ENCODE measurements at places on chromosomes 11 and 22.

DNA sequence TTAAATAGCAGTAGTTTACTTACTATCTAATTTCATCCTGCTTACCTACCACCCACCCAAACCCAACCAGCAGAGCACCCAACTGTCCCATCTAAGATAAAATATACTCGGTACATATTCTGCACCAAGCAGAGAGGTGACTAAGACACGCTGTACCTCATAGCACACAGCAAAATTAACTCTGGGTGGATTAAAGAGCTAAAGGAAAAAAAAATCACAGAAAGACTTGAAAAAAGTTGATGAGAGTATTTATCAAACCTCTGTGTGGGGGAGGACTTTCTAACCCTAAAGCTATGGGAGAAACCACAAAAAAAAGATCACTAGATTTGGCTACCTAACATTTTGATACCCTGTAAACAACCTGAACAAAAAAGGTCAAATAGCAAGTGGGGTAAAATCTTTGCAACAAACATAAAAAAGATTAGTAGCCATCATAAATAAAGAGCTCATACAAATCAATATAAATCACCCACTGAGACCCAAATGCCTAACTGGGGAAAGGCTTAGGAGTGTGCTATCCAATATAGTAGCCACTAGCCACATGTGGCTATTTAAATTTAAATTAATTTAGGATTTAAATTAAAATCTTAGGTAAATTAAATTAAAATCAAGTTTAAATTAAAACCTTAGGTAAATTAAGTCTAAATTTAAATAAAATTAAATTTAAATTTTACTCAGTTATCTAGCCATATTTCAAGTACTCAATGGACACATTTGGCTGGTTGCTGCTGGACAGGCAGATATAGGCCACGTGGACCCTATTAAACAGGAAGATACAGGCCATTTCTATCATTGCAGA, 25.6 kb upstream of the CD5 start:
- DNase-seq, result no peak

DNA sequence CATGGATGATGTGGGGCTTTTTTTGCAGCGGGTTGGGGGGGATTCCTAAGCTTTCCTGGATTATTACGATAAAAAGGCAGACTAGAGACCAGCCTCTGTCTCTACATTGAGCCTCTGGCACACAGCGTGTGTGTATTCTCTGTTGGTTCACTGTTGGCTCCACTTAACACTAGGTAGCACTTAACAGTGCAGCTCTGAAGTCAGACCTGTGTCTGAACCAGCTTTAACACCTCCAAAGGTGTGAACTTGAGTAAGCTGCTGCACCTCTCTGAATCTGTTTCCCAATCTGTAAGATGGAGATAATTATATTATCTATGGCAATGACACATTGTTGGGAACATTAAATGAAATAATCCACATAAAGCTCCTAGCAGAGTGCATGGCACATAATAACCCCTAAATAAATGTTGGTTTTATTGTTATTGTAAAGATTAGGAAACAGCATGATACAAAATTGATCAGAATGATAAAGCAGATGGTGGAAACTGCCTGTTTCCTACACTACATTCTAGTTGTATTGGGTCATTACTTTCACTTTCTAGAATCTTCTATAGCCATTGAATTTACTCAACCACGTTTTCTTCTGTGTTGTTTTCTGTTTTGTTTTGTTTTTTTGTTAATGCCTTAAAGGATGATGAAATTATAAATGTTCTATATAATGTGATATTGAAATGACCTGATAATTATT, 108.4 kb downstream of the ARL14EP start:
- no peak for DNase-seq

DNA sequence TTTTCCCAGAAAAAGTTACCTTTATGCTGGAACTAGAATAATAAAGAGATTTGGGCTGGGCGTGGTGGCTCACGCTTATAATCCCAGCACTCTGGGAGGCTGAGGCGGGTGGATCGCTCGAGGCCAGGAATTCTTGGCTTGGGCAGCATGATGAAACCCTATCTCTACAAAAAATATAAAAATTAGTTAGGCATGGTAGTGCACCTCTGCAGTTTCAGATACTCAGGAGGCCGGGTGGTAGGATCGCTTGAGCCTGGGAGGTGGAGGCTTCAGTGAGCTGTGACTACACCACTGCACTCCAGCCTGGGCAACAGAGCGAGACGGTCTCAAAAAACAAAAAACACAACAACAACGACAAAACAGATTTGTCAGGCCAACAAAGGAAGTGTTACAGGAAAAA, 119.3 kb upstream of the OR9Q1 start:
- DNase-seq, result no peak

GRCh38 chr11:46363455-46364005, 16.3 kb downstream of the DGKZ start:
- DNase-seq, result no peak

- DNase-seq, result no peak
These were observed 7.8 kb downstream of the STK33 start for GRCh38 chr11:8586184-8586583.

- DNase-seq, result no peak
These were observed 567.0 kb upstream of the CADM1 start for GRCh38 chr11:116071241-116071640.

- DNase-seq, result no peak
These were observed 6.8 kb upstream of the OMP start for GRCh38 chr11:77095551-77096490.

DNA sequence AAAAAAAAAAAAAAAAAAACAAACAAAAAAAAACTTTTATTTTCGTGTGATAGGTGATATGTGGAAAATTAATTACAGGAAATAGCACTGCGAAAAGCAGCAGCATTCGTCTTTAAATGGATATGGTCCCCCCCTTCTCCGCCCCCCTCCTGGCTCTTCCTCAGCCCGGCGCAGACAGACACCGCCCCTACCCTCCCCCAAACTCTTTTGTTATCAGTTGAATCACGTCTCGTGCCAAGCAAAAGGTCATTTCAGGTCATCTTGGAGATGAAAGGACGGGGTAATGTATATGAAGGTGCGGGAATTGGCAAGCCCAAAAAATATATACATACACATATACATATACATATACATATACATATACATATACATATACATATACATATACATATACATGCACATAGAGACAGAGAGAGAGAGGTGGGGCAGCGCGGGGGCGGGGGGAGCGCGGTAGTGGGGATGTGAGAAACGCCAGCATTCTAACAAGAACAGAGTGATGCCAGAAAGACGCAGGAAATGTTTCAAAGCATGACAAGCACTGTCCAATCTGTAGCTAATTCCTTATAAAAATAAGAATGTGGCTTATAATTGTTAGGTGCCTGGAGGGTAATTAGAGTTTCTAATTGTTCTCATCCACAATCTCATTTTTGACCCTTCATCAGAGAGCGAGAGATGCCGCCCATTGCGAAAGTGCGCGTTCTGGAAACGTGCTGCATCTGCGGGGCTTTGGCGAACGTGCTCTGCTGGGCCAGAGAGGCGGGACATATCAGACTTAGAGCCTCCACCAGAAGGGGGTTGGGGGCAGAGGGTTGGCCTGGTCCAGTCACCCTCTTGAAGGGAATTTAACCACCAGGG, 214.5 kb upstream of the UBASH3B start:
- DNase-seq, result peak; percentile 77
